Substantia nigra (tissue), 51 donors: ENCODE measurements at places on chromosomes 1 and 21.

DNA sequence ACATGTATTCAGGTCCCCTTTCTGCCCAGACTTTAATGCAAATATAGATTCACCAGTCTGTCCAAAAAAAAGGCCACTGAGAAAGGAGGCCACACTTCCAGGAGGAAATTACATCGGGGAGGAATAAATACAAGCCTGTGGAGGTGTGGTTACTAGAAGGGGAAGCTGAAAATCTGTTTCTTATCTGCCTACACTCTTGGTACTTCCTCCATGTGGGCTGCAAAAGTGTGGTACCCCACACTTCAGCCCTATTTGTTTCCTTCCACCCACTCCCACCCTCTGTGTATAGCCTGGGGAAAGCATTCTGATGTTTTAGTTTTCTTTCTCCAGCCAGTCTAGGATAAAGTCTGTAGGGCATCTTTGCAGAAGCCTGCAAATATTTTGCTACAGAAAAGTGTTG, 38.4 kb downstream of the UTP25 start:
- no peak for DNase-seq

DNA sequence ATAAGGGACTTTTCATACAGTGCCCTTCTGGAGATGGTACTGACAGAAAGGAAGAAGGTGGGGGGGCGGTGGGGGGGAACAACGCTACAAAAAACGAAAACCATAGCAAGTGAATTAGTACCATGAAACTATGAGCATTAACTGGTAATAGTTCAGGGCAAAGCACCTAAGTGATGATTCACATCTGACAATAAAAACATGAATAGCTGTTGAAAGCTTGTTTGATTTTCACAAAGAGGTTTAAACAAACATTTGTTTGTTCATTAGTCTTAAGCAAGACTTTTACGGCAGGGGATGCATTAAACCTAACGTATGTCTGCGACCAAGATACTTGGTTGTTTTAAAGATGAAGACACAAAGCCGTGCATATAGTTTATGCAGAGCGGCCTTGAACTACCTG, 177.5 kb downstream of the LMO4 start:
- no peak for DNase-seq

DNA sequence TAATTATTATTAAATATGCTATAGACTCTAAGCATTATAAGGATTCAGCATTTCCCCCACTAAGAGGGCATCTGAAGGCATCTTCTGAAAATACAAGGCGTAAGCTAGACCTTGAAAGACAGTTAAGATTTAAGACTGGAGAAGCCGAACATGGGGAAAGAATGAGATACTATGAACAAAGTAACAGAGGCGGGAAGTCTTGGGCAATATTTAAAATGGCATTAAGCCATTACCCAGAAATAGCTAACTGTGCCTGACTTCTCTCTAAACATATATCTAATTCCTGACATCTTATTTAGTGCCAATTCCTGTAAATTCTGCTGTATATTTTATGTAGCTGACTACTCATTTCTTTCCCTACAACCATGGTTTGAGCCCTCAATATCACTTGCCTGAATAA, 20.9 kb downstream of the DPH5 start:
- DNase-seq = no peak

DNA sequence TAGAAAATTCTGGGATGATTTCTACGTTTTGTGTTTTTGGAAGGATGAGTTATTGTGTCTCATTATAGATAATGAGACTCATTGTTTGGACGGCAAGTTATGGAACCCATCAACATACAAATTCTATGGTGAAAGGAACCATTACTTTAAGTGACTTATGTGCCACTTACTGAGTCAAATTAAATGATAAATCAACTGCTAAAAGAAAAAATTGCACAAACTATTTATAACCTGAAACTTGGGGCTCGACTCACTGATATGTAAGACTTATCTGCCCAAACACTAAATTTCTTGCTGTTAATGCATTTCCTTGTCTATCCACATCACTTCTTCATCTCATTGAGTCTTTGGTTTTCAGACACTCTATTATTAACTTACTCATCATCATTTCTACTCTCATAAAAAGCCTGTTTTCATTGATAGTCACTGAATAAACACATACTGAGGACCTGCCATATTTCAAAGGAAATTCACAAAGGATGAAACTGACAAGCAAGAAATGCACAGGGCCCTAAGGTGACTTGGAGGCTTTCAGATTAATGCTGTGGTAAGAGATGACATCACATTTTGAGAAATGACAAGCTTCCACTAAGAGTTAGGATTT, 872.7 kb upstream of the ADAMTS5 start:
- DNase-seq = no peak

DNA sequence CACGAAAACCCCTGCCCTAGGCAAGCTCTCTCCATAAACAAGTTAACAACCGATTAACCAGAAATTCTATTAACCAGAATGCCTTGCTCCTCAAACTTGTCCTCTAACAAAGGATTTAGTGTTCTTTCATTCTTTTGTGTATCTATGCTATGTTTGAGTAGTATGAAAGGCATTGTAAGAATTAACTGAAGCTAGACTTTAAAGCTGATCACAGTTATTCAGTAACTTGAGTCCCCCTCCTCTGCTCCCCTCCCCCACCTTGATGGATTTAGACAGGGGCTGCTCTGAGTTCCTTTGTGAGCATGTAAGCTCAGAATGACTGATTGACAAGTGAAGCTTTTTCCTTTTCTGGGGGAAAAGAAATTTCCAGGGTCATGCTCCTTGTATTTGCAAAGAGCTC, 257.6 kb downstream of the TTLL7 start:
- no peak for DNase-seq

DNA sequence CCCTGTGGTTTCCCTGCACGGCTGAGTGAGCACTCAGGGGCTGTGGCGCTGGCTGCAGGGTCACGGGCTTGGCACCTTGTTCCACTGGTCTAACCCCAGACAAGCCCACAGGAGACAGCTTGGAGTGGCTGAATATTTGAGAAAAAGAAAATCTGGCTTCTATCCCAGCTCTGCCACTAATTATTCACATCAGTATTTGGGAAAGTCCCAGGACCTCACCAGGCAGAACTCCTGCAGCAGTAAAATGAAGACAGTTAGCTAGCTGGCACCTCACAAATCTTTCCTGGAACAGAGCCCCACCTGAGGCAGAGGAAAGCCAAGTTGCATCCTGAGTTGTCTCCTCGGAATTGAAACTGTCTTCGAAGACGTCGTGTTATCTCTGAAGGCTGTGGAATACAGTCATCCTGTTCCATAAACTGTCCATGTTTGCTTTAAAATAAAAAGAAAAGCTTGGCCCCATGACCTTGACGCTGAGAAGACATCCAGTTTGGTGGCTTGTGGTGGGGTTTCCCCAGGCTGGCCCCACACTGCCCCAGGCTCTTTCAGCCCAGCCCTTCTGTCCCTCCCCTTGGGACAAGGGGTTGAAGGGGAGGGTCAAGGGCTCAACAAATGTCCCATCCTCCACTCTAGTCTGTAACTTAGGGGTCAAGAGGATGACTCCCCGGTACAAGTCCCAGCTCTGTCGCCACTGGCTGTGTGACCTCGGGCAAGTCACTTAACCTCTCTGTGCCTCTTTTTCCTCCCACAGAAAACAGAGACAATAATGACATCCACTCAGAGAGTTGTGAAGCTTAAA, 93.8 kb upstream of the TMPRSS2 start:
- no peak for DNase-seq

GRCh38 chr1:83701355-83701754, 297.6 kb downstream of the TTLL7 start:
- DNase-seq = no peak

DNA sequence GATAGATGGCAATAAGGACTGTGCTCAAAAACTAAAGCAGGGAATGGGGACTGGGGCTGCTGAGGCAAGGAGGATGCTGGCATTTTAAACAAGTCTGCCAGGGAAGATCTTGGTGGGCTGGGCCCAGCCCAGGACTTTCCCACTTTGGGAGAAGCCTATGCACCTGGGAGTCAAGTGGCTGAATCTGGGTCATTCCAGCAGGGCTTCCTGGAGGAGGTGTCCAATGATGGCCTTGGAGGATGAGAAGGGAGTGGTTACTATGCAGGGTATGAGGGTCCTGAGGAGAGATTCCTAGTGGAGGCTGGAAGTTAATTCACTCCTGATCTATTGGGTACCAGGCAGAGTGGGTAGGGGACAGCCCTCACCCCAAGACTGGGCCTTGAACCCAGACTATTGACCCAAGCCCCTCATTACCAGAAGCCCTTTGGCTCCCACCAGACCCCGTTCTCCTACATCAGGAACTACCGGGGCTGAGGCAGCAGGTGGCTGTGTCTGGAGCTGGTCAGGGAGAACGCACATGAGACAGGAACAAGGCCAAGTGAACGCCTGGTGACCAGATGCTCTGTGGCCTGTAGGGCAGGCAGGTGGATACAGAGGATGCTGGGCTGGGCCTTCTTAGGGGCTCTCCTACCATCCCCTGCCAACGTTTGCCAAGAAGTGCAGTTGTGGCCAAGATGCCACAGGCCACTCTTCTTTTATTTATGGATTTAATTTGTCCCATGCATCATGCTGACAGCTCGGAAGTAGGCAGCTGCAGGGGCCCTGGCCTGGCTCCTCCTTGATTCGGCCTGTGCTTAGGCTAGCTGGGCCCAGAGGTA, 18.3 kb upstream of the LRP8 start:
- no peak for DNase-seq

GRCh38 chr1:184903111-184903692, 71.1 kb downstream of the NIBAN1 start:
- no peak for DNase-seq

GRCh38 chr1:19682257-19682656, 17.6 kb downstream of the HTR6 start:
- no peak for DNase-seq

DNA sequence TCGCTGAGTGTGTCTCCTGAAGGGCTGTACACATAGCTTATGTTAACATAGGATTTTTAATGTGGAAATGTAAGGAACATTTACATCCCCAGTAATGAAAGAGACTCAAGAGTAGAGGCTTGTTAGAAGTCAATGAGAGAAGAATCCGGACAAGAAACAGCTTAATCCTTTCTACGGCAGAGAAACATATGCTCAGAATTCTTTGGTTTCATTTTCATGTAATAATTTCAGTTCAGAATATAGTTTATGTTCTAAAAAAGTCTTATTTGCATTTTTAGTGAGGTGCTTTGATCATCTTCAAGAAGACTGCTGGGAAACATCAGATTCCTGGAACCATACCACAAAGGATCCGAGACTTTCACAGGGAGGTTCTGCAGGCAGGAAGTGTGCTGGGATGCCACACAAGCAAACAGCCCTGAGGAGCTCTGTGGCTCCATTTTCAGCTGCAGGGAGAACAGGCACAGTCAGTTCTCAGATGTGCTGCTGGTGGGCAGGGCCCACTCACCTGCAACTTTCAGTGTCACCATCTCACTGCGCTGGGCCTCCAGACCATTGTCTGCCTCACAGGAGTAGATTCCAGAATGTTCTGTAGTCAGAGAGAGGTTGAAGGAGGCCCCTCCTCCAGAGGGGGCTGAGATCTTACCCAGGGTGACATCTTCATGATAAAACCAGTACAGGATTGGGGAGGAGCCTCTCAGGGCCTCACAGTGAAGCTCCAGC, 28.4 kb downstream of the FCRL5 start:
- DNase-seq = no peak

- no peak for DNase-seq
Observed at GRCh38 chr1:244815600-244816099, 19.8 kb upstream of the COX20 start.

DNA sequence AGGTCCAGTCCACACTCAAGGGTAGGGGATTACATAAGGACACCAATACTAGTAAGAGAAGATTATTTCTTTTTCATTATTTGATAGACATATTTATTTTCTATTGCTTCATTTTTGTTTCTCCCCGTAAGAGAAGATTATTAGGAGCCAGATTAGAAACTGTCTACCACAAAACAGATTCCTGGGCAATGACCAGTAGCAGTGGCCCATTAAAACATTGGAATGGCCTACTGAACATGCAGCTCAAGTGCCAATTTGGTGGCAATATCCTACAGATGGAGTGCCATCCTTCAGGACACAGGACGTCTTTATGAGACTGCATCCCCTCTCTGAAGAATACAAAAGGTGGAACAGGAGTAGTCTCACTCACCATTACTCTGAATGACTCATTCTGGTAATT, 34.0 kb upstream of the ARHGAP29 start:
- no peak for DNase-seq

- DNase-seq = no peak
Observed at GRCh38 chr1:30161953-30162352, 561.4 kb downstream of the MATN1 start.

GRCh38 chr1:12276225-12276624, 46.4 kb downstream of the VPS13D start:
- DNase-seq = no peak

- DNase-seq = no peak
Observed at GRCh38 chr1:164475834-164476233, 83.2 kb upstream of the PBX1 start.

DNA sequence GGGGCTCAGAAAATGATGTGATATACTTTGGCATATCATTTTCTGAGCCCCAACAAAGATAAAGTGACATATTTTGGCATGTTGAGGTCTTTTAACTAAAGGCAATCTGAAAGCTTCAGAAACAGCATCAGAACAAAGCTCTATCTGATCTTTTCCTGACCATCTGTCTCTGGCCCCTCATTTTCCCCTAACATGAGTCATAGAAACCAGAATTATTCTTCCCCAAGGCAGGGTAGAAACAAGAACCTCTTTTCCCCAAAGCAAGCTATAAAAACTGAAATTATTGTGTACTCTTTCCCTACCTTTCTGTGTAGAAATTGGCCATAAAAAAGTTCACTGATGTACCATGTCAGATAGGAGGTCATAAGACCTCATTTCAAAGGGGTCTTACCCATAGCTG, 48.7 kb upstream of the PLA2G4A start:
- no peak for DNase-seq

- no peak for DNase-seq
Observed at GRCh38 chr1:26020941-26021646, 481 bp upstream of the EXTL1 start.

DNA sequence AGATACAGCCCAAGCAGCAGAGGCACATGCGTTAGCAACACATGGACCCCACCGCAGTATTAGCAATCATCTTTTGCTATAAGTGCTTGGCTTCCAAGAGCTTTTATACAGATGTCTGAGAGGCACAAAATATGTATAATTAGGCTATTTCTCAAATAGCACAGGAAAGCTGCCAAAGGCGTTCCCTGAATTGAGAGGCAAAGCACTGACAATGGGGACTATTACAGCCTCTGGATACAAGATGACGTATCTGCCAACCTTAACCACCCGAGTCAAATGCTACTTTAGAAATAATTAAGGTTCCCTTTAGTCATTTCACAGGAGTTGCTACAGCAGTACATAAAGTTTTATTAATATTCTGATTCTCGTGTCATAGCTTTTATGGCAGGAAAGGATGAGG, 6.4 kb downstream of the STMN1 start:
- DNase-seq = no peak

- no peak for DNase-seq
Observed at GRCh38 chr21:46206163-46207005, 22.1 kb upstream of the SPATC1L start.

DNA sequence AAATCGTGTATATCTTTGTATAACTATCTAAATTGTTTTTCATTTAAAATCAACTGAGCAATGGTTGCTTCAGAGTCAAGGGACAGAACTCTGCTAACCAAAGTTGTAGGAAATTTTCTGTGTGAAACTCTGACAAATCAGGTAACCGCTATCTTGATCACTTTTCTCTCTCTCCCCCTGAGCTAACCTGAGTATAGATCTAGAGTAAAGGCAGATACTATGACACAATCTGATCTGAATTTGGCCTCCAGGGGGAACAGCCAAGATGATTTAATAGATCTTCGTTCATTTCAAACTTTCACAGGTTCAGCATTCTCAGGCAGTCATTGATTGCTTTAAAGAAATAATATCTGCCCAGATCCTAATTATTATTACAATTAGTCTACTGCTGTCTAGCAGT, 472.8 kb downstream of the NUF2 start:
- no peak for DNase-seq

GRCh38 chr1:246647513-246647912, 76.7 kb upstream of the SCCPDH start:
- no peak for DNase-seq
